WTC11 (cell line): ENCODE measurements at places on chromosomes 1 and 21.

- no peaks in the 10 kb centered on the region for H3K27me3 ChIP-seq
- DNase-seq, result no peak
- H3K27ac ChIP-seq, result no peak overlapping the region
- no peaks in the 10 kb centered on the region for H3K4me1 ChIP-seq
- no peak overlapping the region for H3K4me3 ChIP-seq
- H3K36me3 ChIP-seq, result no peaks in the 10 kb centered on the region
Observed at GRCh38 chr21:29737186-29737585, 202.6 kb downstream of the GRIK1 start.

DNA sequence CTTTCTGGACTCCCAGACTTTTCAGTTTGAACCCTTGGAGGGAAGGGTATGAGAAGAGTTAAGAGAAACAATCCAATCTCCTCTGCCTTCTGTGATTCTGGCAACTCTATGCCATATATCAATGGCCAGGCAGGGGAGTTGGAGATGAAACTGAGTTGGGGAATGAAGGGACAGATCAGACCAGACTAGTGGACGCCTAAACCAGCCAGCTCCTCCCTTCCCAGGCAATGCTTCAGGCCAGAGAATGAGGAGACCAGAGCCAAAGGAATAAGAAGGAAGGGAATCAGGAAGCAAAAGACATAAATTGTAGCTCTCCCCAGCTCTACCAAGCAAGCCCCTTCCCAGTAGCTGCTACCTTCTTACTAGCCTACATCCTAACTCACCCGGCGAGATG is 22.7 kb downstream of the PLEKHA6 start:
- peaks cover 12% of the 10 kb centered on the region for H3K27me3 ChIP-seq
- H3K4me1 ChIP-seq, result peaks cover 49% of the 10 kb centered on the region
- no peak overlapping the region for H3K27ac ChIP-seq
- H3K4me3 ChIP-seq, result no peak overlapping the region
- H3K36me3 ChIP-seq, result no peaks in the 10 kb centered on the region
- DNase-seq, result no peak

- H3K4me1 ChIP-seq, result no peaks in the 10 kb centered on the region
- peaks cover 3% of the 10 kb centered on the region; the same call in 1 of the 2 replicates for H3K36me3 ChIP-seq
- no peak overlapping the region for H3K4me3 ChIP-seq
- H3K27ac ChIP-seq, result no peak overlapping the region
- DNase-seq, result no peak
- H3K27me3 ChIP-seq, result peaks cover 42% of the 10 kb centered on the region
Observed at GRCh38 chr1:981491-981954, 370 bp downstream of the PERM1 start.

DNA sequence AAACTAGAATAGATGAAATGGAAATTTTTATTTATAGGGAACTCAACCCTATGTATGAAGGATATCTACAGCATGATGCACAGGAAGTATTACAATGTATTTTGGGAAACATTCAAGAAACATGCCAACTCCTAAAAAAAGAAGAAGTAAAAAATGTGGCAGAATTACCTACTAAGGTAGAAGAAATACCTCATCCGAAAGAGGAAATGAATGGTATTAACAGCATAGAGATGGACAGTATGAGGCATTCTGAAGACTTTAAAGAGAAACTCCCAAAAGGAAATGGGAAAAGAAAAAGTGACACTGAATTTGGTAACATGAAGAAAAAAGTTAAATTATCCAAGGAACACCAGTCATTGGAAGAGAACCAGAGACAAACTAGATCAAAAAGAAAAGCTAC is 7.9 kb downstream of the USP1 start:
- H3K4me3 ChIP-seq, result no peak overlapping the region
- H3K27ac ChIP-seq, result no peak overlapping the region
- H3K36me3 ChIP-seq, result peaks cover 88% of the 10 kb centered on the region
- H3K27me3 ChIP-seq, result no peaks in the 10 kb centered on the region

GRCh38 chr1:55192093-55192492 is 23.1 kb downstream of the USP24 start:
- H3K27ac ChIP-seq, result no peak overlapping the region
- no peaks in the 10 kb centered on the region for H3K36me3 ChIP-seq
- DNase-seq, result no peak
- H3K4me1 ChIP-seq, result peaks cover 26% of the 10 kb centered on the region
- no peaks in the 10 kb centered on the region for H3K27me3 ChIP-seq
- H3K4me3 ChIP-seq, result no peak overlapping the region

- no peaks in the 10 kb centered on the region for H3K4me1 ChIP-seq
- no peak overlapping the region for H3K4me3 ChIP-seq
- H3K27ac ChIP-seq, result no peak overlapping the region
- H3K36me3 ChIP-seq, result peaks cover 2% of the 10 kb centered on the region; the same call in 1 of the 2 replicates
- no peaks in the 10 kb centered on the region for H3K27me3 ChIP-seq
Observed at GRCh38 chr1:86183810-86184209, 27.2 kb upstream of the COL24A1 start.

GRCh38 chr1:178501705-178502329 is 5.1 kb upstream of the CLEC20A start:
- H3K36me3 ChIP-seq, result no peaks in the 10 kb centered on the region
- no peak overlapping the region for H3K4me3 ChIP-seq
- peaks cover 13% of the 10 kb centered on the region for H3K4me1 ChIP-seq
- H3K27me3 ChIP-seq, result no peaks in the 10 kb centered on the region
